ENCODE measurements at places on chromosomes 12 and 14. TPM values are rescaled to one million over a fixed set of nuclear protein-coding genes. Genes with fewer than 3 reads are reported as not detected.

- H3K27me3 ChIP-seq, result no peaks in the 10 kb centered on the region
- no peaks in the 10 kb centered on the region for H3K36me3 ChIP-seq
- H3K4me3 ChIP-seq, result no peak overlapping the region
- no peak for DNase-seq
- peaks cover 48% of the 10 kb centered on the region for H3K4me1 ChIP-seq
These were observed 279.8 kb downstream of the DUSP6 start for GRCh38 chr12:89072294-89073026.

The RTL1 gene
- not detected for total RNA-seq

The SMCO2 gene
- 0.88 TPM for total RNA-seq

GRCh38 chr14:100332071-100332639 lies 9.0 kb downstream of the SLC25A47 start:
- H3K36me3 ChIP-seq, result peaks cover 20% of the 10 kb centered on the region
- DNase-seq, result peak; percentile 59
- H3K27ac ChIP-seq, result no peak overlapping the region
- no peaks in the 10 kb centered on the region for H3K27me3 ChIP-seq
- no peak overlapping the region for H3K4me3 ChIP-seq

DNA sequence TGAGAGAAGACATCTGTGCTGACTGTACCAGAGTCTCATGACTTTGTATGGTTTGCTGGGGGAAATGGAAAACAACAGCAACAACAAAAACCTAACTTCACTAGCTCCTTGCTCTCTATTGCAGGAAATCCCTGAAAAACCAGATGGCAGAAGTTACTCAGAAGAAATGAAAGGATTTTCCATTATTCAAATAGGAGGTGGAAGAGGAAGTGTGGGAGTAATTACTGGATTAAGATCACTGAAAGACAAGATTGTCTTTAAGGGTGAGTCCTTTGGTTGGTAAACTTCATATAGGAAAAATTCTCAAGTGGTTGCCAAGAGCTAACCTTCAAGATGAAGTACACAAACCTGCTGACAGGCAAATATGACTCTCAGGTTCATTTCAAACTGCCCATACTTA lies 391.9 kb upstream of the ATP2B1 start:
- H3K27me3 ChIP-seq, result no peaks in the 10 kb centered on the region
- no peak overlapping the region for H3K27ac ChIP-seq
- H3K36me3 ChIP-seq, result no peaks in the 10 kb centered on the region
- peaks cover 18% of the 10 kb centered on the region for H3K4me1 ChIP-seq
- no peak for DNase-seq
- no peak overlapping the region for H3K4me3 ChIP-seq

The IAPP gene
- total RNA-seq, result not detected

The CELA1 gene
- not detected for total RNA-seq

The CLEC1B gene
- total RNA-seq, result not detected

GRCh38 chr12:58695263-58695662 lies 225.0 kb downstream of the LRIG3 start:
- H3K27ac ChIP-seq, result no peak overlapping the region
- no peak overlapping the region for H3K4me3 ChIP-seq
- no peak for DNase-seq
- H3K4me1 ChIP-seq, result no peaks in the 10 kb centered on the region
- H3K36me3 ChIP-seq, result no peaks in the 10 kb centered on the region
- no peaks in the 10 kb centered on the region for H3K27me3 ChIP-seq

GRCh38 chr12:118617611-118618450 lies 241.5 kb downstream of the SUDS3 start:
- DNase-seq, result no peak
- H3K36me3 ChIP-seq, result no peaks in the 10 kb centered on the region
- no peak overlapping the region for H3K4me3 ChIP-seq
- no peaks in the 10 kb centered on the region for H3K27me3 ChIP-seq
- no peaks in the 10 kb centered on the region for H3K4me1 ChIP-seq
- H3K27ac ChIP-seq, result no peak overlapping the region

DNA sequence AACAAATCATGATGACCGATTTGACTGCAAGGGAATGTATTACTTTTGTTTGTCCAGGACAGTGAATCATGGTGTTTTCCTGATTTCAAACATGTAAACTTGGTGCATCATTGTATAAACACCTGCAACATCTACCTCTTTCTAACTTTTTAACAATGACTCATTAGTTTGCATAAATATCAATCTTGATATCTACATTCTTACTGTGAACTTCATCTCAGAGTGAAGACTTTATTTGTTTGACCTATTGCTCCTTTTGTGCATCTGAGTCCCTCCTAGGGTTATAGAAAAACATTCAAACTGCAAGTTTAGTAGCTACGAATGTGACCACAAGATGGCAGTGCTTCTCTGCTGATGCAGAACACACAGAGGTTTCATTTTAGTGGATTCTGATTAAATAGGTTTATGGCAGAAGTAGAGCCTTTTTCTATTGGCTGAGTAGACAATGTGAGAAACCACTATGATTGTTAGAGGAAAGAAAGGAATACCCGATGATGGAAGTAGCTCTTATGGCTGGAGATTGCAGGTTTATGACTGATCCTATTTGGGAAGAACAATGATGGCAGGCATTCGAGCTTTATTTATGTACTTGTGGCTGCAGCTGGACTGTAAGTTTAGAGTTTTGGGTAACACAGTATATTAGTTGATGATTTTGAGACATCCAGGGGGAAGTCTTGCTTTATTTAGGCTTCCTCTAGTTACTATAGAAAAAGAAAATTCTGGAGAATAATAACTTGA lies 244.2 kb upstream of the OR4E1 start:
- H3K27me3 ChIP-seq, result no peaks in the 10 kb centered on the region
- no peak for DNase-seq
- H3K27ac ChIP-seq, result no peak overlapping the region

DNA sequence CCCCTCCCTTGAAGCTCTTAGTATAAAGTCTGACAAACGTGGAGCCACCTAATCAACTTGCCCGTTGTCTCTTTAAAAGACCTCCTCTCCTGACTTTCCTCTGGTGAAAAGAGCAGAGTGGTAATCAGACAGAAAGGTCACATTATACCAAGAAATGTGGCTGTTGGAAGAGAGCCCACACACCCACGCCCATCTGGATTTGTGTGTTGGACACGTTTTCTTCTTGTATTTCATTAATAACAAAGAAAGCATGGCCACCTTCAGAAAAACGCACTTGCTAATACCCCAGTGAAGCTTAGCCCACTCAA lies 41.3 kb downstream of the CCDC60 start:
- H3K4me1 ChIP-seq, result no peaks in the 10 kb centered on the region
- no peaks in the 10 kb centered on the region for H3K36me3 ChIP-seq
- H3K27ac ChIP-seq, result no peak overlapping the region
- no peaks in the 10 kb centered on the region for H3K27me3 ChIP-seq

The AQP6 gene
- not detected for total RNA-seq

- H3K27me3 ChIP-seq, result no peaks in the 10 kb centered on the region
- no peak for DNase-seq
- H3K4me1 ChIP-seq, result no peaks in the 10 kb centered on the region
- no peaks in the 10 kb centered on the region for H3K36me3 ChIP-seq
These were observed 300.7 kb upstream of the MDGA2 start for GRCh38 chr14:47976139-47976538.

- peaks cover 71% of the 10 kb centered on the region for H3K36me3 ChIP-seq
- H3K27me3 ChIP-seq, result no peaks in the 10 kb centered on the region
- H3K27ac ChIP-seq, result no peak overlapping the region
- H3K4me1 ChIP-seq, result peaks cover 22% of the 10 kb centered on the region
- H3K4me3 ChIP-seq, result no peak overlapping the region
- DNase-seq, result no peak
These were observed 10.8 kb downstream of the SETD1B start for GRCh38 chr12:121814429-121815119.
